ENCODE measurements at places on chromosomes 5 and 9. TPM values are rescaled to one million over a fixed set of nuclear protein-coding genes. Genes with fewer than 3 reads are reported as not detected.

The PROB1 gene
- 3.0 TPM for total RNA-seq

The PCDHGB6 gene
- 11.6 TPM for total RNA-seq

The TSPAN17 gene
- total RNA-seq = 47.6 TPM

The INSL4 gene
- total RNA-seq = not detected

The CCDC112 gene
- total RNA-seq = 4.1 TPM

The CCDC180 gene
- total RNA-seq = 4.0 TPM

The NR6A1 gene
- total RNA-seq = 3.2 TPM

The GPX8 gene
- total RNA-seq = 26.8 TPM

DNA sequence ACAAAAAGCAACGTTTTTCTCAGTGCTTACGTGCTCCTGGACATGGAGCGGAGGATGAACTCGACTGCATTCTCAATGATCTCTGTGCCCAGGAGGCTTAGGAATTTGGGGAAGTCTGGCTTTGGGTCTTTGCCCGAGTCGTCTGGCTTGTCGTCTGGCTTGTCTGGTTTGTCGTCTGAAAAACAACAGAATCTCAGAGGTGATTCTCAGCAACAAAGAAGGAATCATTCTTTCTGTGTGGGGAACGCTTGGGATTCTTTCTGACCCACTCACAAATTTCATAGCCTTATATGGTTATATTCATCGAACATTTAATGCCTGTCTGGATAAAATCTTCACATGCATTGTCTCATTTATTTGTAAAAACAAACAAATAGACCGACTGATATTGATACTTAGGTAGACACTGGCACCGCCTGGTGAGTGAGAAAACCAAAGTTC lies 4.7 kb downstream of the C5orf46 start:
- DNase-seq = no peak

- no peak for DNase-seq
Observed at GRCh38 chr5:80318212-80318611, 1.6 kb upstream of the SPZ1 start.

DNA sequence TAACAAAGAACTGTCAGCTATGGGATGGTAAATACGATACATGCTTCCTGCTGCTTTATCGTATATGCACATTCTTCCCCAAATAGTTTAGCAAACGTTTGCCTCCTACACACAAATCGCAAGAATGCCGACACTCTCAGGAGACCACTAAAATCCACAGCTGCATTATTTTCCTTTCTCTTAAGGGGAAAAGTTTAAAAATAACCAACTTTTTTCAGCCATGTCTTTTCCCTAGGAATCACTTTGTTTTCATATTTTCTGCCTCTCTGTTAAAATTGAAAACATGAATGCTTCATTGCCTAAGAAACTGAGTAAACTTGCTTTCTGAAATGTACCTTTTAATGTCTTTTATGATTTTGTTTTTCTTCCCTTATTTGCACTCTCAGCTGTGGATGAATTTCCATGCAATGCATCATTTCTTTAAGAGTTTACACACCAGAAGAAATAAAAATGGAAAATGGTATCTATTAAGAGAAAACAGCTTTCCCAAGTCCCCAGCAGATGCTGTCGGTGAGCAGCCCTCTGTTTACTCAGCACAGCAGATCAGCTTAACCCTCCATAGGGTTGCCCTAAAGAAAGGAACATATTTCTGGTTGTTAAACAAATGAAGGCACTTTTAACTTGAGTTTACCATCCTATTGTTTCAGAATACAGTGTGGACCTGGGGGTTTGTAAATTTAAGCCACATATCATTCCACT lies 66.2 kb downstream of the IZUMO3 start:
- no peak for DNase-seq

DNA sequence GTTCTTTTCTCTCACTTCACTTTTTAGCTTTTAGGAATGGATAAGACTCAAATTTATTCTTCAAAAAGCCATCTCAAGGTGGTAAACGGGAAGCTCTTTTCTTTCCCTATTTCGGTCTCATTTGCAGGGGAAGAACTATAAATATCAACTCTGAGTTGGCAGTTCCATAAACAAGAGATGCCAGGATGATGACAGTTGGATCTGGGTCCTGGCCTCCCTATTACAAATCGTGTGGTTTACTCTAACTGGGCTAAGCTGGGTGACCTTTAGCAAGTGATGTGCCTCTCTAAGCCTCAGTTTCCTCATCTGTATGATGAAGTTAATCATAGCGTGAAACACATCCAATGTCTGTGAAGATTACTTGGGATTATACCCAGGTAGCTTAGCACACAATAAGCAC lies 44.2 kb downstream of the TLE4 start:
- DNase-seq = no peak

DNA sequence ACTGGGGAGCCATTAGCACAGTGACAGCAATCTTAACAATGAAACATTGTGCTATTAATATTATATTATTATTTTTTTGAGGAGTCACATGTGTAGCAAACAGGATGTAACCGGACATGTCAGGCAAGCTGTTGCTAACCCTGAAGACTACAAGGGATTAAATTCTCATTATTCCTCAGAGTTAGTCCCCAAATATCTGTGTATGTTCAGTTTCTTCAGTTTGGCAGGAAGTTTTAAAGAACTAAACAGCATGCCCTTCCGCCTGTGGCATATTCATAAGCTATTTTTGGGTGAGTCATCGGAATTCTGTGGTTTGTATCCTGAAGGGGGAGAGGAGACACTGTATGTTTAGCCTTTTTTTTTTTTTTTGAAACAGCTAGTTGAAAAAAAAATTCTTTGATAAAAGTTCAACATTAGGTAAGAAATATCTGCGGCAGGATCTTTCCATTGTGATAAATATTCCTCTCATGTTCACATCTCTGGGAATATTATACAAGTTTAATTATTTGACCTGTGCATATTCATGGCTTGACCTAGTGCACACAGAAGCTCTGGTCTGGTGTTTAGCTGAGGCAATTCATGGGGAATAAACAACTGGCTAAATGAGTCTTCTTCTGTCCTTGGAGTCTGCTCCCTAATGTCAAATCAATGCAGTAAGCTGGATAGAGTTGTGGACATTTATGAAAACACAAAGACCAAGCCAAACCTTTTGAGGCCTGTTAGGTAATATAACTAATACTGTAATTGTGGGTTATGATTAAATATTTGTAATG lies 202.7 kb upstream of the CDKN2B start:
- DNase-seq = no peak

- no peak for DNase-seq
Observed at GRCh38 chr5:133252133-133252480, 200.3 kb downstream of the HSPA4 start.

GRCh38 chr9:6450641-6451375 lies 37.8 kb downstream of the UHRF2 start:
- DNase-seq = no peak

- no peak for DNase-seq
Observed at GRCh38 chr9:78295731-78296130, 1.2 kb upstream of the PSAT1 start.

Measured in mucosa of gallbladder (tissue), 1 donor.